Eye (tissue), 1 donor: ENCODE measurements at places on chromosomes 7 and 10.

- DNase-seq: no peak
Measured at GRCh38 chr7:123602648-123603047, 1.0 kb downstream of the ASB15 start.

GRCh38 chr10:89646889-89647657 is 2.0 kb upstream of the PANK1 start:
- peak; percentile 36 for DNase-seq

DNA sequence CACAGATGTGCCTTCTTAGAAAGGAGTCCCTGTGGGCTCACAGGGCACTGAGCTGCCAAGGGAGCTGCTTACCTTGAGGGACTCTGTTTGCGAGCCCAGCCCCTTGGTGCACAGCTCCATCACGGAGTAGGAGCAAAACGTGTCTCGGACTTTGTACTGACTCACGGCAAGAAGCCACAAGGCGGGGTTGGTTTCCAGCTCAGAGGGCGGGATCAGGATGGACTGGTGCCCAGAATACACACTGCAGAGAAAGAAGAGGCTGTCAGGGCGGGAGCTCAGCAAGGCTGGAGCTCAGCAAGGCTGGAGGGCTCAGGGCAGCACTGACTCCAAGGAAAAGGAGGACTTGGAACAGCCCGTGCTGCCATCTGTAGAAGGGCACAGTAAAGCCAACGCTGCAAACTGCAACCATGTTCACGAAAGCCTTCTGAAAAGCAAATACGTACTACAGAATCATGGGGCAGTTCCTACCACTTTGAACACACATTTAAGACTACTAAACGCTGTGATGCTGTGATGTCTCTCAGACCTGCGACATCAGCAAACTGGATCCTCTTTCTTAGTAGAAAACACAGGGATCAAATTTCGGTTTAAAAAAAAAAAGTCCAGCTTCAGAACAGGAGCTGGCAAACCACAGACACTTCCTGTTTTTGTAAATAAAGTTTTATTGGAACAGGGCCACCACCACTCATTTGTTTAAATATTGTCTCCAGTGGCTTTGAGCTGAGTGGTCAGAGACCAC is 194.3 kb downstream of the ZMYND11 start:
- peak; percentile 62 for DNase-seq

- DNase-seq: no peak
Measured at GRCh38 chr10:8069627-8070026, 15.1 kb downstream of the GATA3 start.
